ENCODE measurements at places on chromosomes 7 and 10.

GRCh38 chr10:103157246-103157645, 35.8 kb downstream of the NT5C2 start:
- DNase-seq, result no peak

DNA sequence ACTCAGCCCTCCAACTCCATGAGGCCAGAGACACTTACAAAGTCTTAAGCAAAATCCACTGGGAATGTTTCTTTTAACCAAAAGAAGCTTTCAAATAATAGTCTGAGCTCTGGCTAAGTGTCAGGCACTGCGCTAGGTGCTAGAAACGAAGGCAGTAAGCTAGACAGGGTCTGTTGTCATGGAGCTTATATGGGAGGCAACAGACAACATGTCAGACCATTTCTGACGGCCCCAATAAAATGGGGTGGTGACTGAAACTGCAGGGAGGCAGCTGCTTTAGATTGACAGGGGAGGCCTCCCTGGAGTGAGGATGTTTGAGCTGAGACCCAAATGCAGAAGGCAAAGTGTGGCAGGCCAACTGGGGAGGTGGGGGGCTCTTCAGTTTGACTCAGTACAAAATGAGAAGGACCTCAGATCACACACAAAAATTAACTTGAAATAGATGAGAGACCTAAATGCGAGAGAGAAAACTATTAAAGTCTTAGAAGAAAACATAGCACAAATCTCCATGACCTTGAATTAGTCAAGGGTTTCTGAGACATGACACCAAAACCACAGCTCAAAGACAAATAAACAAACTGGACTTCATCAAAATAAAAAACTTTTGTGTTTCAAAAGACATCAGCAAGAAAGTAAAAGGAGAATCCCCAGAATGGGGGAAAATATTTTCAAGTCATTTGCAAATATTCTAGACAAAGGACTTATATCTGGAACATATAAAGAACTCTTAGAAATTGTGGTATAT, 40.6 kb downstream of the SH3PXD2A start:
- DNase-seq, result no peak

DNA sequence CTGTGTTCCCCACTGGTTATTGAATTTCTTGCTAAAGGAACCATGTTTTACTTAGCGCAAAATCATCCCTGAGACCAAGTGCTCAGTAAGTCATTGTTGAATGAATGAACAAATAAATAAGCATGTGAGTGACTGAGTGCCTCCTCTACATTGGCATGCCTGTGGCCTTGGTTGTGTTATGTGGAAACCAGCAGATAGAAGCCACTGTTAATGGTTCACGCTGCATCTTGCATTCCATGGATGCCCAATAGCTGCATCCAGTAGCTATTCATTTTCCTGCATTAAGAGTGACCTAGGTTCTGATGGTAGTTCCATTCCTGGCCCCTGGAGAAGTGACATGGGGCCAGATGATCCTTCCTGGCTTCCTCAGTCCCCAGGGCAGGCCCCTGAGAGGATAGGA, 113.3 kb upstream of the BMPER start:
- no peak for DNase-seq

- DNase-seq, result no peak
These were observed 110.9 kb downstream of the SGMS1 start for GRCh38 chr10:50512743-50513416.

GRCh38 chr10:78589687-78590086, 479.1 kb upstream of the ZMIZ1 start:
- no peak for DNase-seq

DNA sequence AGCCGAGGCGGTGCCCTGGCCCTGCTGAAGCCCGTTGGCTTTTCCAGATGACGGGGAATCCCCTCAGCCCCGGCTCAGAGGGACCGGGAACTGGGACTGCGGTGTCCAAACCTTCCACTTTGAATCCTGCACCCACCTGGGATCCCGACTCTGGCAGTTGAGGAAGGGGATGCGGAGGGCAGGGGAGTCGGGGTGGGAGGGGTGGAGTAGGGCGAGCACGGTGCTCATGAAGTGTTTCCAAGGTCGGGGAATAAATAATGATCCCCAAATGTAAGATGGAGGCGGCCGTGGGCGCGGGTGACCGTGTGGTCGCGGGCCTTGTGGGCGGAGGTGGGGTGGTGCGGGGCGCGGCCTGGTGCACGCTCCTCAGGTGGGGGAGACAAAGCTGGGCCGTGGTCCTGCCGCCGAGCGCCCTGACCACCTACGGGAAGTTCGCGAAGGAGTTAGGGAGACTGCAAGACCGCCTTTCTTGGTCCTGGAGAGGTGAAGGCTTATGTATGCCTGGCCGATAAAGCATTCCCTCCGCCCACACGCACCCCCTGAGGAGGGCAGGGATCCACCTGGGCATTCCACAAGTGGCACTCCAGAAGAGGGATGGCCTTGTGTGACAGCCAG, 1.4 kb downstream of the MTURN start:
- DNase-seq, result no peak

- no peak for DNase-seq
These were observed 33.3 kb upstream of the KDM7A start for GRCh38 chr7:140209866-140210609.

DNA sequence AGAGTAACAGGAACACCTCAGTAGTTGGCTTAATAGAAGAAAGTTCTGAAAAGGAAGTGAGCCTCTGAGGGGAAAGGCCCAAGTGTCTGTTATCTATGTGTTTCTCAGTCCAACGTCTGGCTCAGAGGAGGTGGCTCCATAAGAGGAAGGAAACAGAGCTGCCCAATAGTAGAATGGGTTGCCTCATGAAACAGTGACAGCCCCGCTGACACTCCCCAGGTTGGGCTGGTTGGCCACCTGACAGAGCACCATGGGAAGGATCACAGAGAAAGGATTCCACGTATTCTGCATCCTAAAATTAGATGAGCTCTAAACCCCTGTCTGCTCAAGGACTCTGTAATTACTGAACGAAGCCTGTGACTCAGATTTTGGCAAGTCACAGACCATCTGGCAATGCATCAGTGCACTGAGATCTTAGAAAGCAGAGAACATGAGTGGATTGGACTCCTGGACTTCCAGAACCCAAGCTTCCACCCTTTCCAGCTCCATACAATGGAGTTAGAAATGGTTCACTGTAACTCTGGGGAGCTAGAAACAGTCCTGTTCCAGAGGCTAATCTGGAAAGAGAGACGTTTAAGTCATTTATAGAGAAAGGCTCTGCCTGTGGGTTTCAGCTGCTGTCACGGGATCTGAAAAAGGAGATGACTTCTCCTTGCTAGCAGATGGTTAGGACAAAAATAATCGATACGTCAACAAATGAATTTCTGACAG, 2.9 kb downstream of the PKD2L1 start:
- no peak for DNase-seq

GRCh38 chr10:124570646-124571045, 109.0 kb downstream of the LHPP start:
- no peak for DNase-seq

- no peak for DNase-seq
These were observed 35.2 kb downstream of the SGCE start for GRCh38 chr7:94620703-94621118.

- DNase-seq, result no peak
These were observed 349.0 kb downstream of the SORCS1 start for GRCh38 chr10:106815427-106816043.

GRCh38 chr10:102261196-102261595, 15.9 kb downstream of the GBF1 start:
- DNase-seq, result no peak

DNA sequence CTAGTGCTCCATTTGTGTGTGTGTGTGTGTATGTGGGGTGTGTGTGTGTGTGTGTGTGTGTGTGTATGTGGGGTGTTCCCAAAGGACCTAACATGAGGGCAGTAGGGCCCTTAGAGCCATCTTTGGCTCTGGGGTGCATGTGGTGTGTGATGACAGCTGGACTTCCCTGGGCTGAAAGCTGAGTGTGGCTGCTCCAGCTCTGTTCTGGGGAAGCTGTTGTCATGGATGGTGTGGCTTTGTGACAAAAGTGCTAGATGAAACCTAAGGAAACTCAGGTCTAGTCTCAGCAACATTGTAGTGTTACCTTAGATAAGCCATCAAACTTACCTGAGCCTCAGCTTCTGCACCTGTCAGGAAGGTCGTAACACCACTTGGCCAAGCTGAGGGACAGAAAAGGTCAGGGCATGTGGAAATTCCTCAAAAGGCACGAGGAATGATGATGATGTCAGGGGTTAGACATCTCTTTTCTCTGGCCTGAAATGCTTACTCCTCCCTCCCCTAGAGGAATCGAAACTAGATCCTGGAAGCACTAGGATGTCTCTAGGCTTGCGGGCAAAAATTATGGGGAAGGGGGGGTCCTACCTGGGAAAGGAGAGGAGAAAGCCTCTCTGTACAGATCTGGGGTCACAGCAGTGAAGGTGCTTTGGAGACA, 115.4 kb downstream of the RPS24 start:
- no peak for DNase-seq

- no peak for DNase-seq
These were observed 1.7 kb upstream of the WDR86 start for GRCh38 chr7:151411551-151411950.

DNA sequence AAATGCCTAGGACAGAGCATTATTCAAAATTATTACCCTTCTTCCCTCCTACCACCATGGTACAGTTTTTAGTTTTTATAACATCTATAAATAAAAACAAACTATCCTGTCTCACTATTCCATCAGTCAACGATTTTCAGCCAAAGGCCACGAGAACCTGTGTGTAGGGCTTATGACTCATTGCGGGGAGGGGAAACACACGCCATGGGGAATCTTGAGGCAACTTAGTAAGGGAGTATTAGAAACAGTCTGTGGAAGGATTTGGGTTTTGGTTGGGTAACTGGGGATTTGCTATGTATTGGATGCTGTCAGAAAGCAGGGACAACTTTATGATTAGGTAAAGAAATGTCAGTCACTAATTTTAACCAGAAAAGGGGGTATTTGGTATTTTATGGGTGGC, 14.7 kb downstream of the GPR141 start:
- no peak for DNase-seq

DNA sequence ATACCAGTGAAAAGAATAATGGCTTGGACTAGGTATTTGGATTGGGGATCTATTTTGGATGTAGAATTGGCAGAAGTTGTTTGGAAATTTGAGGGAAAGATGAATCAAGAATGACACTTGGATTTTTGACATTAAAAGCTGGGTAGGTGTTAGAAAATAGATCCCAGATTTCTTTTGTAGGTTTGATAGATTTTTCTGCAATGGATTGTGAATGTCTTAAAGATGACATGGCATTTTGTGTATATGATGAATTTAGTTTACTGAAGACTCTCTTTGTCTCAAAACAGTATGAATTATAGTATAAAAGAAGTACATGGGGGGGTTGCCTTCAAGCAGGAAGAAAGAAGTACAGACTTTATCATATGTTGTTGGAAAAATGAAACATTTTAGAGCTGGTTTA, 75.8 kb downstream of the MPLKIP start:
- no peak for DNase-seq

- DNase-seq, result no peak
These were observed 26.5 kb downstream of the GPR85 start for GRCh38 chr7:113060100-113060499.

DNA sequence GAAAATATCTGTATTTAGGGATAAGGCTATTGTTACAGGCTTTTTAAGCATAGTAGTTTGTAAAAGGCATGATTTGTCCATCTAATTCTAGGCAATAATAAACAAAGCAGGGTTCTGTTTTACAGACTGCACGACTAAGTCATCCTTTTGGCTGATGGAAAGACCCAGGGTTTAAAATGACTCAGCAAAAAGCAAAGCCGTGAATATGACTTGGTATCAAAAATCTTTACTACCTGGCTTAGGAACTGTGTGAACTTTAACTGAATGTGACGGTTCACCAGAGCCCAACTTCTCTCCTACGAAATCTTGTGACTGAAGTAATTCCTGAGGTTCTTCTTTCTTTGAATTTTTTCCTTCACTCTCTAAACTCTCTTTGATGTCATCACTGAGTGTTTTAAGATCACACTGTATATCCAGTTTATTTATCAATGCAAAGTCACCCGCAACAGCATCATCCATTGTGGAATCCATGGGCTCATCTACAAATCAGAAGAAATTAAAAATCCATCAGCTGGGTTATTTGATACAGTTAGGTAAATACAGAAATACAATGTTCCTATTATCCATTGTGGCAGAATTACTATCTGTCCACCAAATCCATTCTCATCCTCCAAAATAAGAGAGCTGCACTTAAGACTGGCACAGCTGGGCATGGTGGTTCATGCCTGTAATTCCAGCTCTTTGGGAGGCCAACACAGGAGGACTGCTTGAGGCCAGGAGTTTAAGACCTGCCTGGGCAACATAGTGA, 17.0 kb downstream of the ATE1 start:
- DNase-seq, result no peak
